Vagina (tissue), 2 donors: ENCODE measurements at places on chromosomes 4 and X.

DNA sequence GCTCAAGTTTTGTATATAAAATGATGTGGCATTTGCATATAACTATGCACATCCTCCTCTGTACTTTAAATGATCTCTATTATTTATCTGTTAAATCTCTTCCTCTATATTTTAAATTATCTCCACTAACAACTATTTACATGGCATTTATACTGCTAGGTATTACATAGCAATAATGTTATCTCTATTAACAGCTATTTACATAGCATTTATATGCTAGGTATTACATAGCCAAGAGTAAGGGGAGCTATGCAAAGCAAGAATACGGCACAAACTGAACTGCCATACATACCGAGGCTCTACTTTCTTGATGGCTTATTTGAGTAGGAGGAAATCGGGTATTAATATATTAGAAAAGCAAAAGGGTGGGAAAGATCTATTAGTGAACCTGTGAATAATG lies 12.7 kb downstream of the RPS6KA6 start:
- no peak overlapping the region for H3K27ac ChIP-seq
- H3K4me1 ChIP-seq, result no peaks in the 10 kb centered on the region
- DNase-seq, result no peak
- H3K36me3 ChIP-seq, result no peaks in the 10 kb centered on the region
- H3K4me3 ChIP-seq, result no peak overlapping the region

- no peaks in the 10 kb centered on the region for H3K36me3 ChIP-seq
- H3K27ac ChIP-seq, result no peak overlapping the region
- H3K4me3 ChIP-seq, result no peak overlapping the region
- H3K27me3 ChIP-seq, result no peaks in the 10 kb centered on the region
Observed at GRCh38 chr4:3479358-3480101, 16.4 kb downstream of the DOK7 start.

GRCh38 chrX:41933546-41933945 lies 10.2 kb upstream of the CASK start:
- H3K4me3 ChIP-seq, result no peak overlapping the region
- DNase-seq, result no peak
- H3K27ac ChIP-seq, result no peak overlapping the region
- H3K4me1 ChIP-seq, result no peaks in the 10 kb centered on the region
- H3K27me3 ChIP-seq, result no peaks in the 10 kb centered on the region
- no peaks in the 10 kb centered on the region for H3K36me3 ChIP-seq

GRCh38 chr4:88927420-88927819 lies 129.6 kb downstream of the FAM13A start:
- no peaks in the 10 kb centered on the region for H3K27me3 ChIP-seq
- no peak overlapping the region for H3K27ac ChIP-seq
- no peaks in the 10 kb centered on the region for H3K36me3 ChIP-seq
- DNase-seq, result no peak
- no peaks in the 10 kb centered on the region for H3K4me1 ChIP-seq

DNA sequence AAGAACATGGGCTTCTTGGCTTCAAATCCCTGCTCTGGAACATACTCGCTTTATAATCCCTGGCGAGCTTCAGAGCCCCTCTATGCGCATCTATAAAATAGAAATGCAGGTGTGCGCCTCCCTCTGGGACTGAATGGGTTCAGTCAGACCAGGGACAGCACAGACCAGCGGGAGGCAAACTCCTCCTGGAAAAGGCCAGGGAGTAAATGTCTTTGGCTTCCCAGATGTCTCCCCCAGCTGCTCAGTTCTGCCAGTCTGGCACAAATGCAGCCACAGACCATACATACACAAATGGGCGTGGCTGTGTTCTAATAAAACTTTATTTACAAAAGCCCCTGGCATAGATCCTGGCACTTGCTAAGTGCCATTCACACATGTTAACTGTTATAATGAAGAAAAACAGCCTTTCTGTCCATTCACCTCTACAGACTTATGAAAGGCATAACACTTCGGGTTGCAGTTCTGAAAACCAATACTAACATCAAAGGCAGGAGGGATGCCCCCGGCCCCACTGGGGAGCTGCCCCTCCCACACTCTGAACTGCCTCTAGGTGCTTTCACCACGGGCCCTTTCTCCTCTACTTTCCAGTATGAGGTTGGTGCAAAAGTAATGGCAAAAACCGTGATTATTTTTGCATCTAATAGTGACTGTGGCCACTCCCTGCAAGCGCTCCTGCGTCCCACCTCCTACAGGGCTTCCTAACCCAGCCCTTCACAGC lies 4.6 kb downstream of the JAKMIP1 start:
- H3K4me1 ChIP-seq, result peaks cover 18% of the 10 kb centered on the region
- H3K27me3 ChIP-seq, result no peaks in the 10 kb centered on the region
- H3K27ac ChIP-seq, result no peak overlapping the region

DNA sequence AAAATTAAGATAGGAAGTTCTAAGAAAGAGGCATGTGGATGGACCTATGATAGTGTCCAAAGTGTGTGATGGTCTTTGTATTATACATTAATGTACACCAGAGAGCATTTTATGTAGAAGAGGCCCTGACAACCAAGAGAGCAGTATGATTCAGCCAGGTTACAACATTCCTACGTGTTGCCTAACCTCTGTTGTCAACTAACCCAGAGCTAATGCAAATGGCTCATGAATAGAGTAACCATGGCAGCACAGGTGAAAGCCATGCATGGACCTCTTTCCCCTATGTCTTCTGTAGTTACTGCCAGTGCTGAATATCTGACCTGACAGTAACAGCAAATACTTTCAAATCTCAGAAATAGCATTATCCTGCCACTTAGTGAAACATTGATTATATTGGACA lies 255.6 kb downstream of the NDST4 start:
- no peak overlapping the region for H3K27ac ChIP-seq
- H3K4me3 ChIP-seq, result no peak overlapping the region
- H3K36me3 ChIP-seq, result no peaks in the 10 kb centered on the region
- no peaks in the 10 kb centered on the region for H3K4me1 ChIP-seq
- H3K27me3 ChIP-seq, result no peaks in the 10 kb centered on the region
- DNase-seq, result no peak

DNA sequence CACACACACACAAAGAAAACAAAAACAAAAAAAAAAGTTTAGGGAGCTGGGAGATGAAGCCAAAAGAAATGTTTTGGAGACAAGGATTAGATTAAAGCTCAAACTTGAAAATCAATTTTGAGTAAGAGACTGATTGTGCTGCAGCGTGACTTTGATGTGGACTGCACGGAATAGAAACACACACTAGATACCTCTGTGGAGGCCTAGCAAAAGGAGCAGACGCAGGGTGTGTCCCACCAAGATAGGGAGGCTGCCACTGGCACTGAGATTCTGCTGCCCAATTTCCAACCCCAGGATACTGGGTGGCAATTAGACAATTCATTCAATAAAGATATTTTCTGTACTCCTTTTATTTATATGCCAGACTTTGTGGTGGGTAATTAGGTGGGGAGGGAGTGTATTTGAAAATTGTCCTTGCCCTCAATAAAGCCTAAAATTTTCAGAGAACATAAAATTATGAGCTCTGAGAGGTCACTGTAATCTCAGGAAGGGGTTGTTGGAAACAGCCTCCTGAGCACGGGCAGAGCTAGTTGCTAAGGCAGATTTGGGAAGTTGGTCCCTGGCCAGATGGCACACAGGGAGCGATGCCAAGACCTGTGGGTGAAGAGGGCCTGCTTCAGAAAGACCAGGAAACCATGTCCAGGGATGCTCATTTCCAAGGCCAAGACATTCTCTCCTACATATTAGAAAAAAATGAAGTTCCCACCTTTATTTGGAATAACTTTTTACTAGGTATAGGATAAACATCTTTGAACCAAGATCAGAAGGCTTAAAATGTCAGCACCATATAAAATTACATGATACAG lies 1.9 kb upstream of the PPP3CA start:
- peaks cover 30% of the 10 kb centered on the region for H3K4me1 ChIP-seq
- no peaks in the 10 kb centered on the region for H3K27me3 ChIP-seq
- no peak for DNase-seq
- H3K36me3 ChIP-seq, result no peaks in the 10 kb centered on the region
- peak overlapping the region; percentile 92 for H3K27ac ChIP-seq

- no peaks in the 10 kb centered on the region for H3K27me3 ChIP-seq
- H3K36me3 ChIP-seq, result no peaks in the 10 kb centered on the region
- no peak overlapping the region for H3K4me3 ChIP-seq
- H3K27ac ChIP-seq, result peak overlapping the region; percentile 96
- peaks cover 33% of the 10 kb centered on the region for H3K4me1 ChIP-seq
Observed at GRCh38 chr4:140251571-140251970, 97.6 kb upstream of the MAML3 start.

DNA sequence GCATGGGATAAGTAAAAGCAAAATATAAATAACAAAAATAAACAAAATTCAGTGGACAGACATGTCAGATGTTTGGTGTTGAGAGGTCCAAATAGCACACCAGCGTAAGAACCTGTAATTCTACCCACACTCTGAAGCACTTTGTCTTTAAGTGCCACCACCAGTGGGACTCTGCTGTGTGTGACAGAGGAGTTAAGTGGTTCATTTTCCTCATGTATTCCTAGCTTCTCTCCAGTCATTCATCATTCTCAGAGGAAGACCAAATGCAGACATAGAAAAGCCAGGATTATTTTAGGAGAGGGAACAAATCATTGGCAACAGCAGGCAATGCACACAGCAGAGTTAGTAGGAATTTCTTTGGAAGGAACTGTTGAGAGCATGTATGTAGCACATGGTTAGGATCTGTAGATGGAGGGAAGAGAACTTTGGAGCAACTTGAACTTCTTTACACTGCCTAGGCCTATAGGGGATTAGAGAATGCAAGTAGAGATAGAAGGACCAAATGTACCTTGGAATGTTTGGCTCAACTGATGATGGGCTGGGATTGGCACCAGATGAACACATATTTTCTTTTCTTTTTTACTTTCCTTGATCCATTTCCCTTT lies 43.0 kb upstream of the ARHGAP24 start:
- H3K36me3 ChIP-seq, result no peaks in the 10 kb centered on the region
- H3K27me3 ChIP-seq, result no peaks in the 10 kb centered on the region
- H3K27ac ChIP-seq, result no peak overlapping the region
- no peak for DNase-seq
- no peak overlapping the region for H3K4me3 ChIP-seq
- no peaks in the 10 kb centered on the region for H3K4me1 ChIP-seq
